AG20443 (cell line): ENCODE measurements at places on chromosomes 4 and X.

DNA sequence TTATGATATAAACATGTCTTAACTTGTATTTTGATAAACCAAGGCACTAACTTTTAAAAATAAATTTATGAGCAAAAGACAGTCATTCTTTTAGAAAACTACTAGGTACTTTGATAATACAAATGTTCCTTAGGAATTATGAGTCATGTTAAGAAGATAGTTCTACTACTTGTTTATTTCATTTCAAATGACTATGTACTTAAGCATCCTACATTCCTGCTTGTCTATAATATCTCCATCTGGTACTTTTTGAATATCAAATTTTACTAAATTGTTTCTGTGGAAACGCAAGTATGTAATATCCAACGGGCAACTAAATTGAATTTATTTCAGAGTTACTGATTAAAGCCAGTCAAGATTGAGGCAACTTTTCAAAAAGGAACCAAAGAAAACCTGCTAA, 61.8 kb downstream of the CAMK2D start:
- DNase-seq, result no peak

GRCh38 chrX:136210806-136211205, 40.4 kb downstream of the MAP7D3 start:
- no peak for DNase-seq

GRCh38 chrX:110265661-110266060, 52.2 kb downstream of the AMMECR1 start:
- DNase-seq, result no peak

DNA sequence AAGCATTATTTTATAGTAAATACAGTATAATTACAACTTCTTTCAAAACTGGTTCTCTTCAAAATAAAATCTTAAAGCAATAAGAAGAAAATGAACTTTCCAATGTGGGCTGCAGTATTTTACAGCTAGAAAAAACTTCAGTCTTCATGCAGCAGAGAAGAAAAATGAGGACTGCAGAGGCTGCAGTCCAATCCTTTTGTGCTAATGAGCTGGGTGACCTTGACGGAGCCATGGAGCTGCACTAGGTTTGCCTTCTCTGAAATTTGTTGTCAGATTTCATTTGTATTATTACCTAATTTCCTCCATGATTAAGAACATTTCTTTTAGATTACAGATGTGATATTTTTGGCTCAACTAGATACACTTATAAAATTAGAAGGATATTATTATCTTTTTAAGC, 245.2 kb upstream of the ADAMTS3 start:
- no peak for DNase-seq
